Stimulated activated CD4-positive, alpha-beta T cell treated with anti-CD3 and anti-CD28 coated beads, Interleukin-15, amount 100 ng/mL, for 1 hour (primary cell): ENCODE measurements at places on chromosomes 7 and 10.

DNA sequence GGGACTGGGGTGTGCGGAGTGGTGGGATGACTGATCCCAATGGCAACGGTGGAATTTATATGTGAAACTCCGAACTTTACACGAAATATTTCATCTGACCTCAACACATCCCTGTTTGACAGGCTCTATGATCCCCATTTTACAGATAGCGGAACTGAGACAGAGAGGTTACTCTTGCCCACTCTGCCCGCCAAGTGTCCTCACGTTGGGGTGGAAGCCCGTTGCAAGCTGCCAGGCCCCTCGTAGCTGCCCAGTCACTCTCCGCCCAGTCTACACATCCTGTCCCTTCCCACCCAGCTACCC lies 397 bp upstream of the NFE2L3 start:
- DNase-seq: no peak

GRCh38 chr7:139683137-139683921 lies 94.5 kb downstream of the HIPK2 start:
- no peak for DNase-seq

- DNase-seq: no peak
Observed at GRCh38 chr10:133457100-133457841, 3.5 kb downstream of the SCART1 start.

- DNase-seq: no peak
Observed at GRCh38 chr10:65358565-65358964, 1567.3 kb upstream of the LRRTM3 start.
